Omental fat pad (tissue), 4 donors: ENCODE measurements at places on chromosomes 11 and 22.

DNA sequence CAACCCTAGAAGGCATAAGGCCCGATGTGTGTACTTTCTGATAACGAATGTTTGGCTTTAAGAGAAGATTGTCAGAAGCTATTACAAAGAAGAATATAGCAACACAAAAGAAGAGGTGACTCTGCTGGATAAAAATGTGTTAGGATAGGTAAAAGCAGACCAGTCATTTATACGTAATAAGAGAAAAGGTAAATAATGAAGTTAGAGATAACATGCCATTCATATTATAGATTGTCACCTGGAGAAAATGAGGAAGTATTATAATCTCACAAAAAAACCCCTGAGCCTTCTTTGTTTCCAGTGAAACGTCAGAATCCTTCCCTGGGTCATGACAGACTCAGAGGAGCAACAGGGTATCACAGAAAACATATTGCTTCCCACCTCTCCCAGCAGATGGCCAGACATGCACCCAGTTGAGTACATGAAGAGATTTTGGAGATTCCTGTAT, 36.1 kb downstream of the PPFIA1 start:
- no peak for DNase-seq

GRCh38 chr22:36323182-36323854, 64.4 kb downstream of the MYH9 start:
- DNase-seq: no peak

DNA sequence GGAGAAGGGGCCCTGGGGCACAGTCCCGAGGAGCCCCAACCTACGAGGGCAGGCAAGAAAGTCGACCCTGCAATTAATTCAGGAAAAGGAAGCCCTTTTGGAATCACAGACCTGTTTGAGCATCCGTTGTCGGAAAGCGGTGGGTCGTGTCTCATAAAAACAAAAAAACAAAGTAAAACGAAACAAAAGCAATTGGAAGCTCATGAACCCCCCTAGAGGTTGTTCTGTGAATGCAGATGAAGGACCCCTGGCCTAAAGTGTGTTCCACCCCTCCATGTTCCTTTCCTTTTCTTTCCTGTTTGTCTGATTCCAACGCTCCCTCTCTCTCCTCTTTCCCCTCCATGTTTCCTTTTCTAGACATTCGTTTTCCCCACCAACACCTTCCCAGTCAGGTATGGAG, 203.7 kb downstream of the GRIK4 start:
- DNase-seq: no peak

DNA sequence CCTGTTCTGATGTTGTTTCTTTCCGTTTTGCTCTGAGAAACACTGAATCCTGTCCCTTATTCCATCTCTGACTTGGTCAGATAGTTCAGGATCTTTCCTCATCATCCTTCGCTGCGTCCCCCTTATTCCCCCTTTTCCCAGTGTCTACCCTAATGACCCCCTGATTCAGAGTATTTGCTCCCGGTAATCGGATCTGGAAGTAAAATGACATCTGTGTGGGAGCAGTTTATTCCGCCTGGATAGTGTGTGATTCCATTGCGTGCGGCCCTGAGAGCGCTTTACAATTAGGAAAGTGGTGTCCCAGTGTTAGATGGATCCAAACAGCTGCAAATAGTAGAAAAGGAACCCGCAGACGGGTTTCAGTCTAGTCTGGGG, 606 bp downstream of the DRG1 start:
- no peak for DNase-seq

DNA sequence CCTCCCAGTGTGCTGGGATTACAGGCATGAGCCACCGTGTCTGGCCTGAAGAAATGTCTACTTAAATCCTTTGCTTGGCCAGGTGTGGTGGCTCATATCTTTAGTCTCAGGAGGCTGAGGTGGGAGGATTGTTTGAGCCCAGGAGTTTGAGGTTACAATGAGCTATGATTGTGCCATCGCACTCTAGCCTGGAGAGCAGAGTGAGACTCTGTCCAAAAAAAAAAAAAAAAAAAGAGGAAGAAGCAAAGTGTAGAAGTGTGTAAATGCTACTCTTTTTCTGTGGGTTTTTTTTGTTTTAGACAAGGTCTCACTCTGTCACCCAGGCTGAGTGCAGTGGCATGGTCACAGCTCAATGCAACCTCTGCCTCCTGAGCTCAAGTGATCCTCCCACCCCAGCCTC, 6.4 kb upstream of the ATG16L2 start:
- DNase-seq: no peak

- DNase-seq: no peak
Measured at GRCh38 chr11:72061739-72062396, 18.5 kb downstream of the NUMA1 start.

DNA sequence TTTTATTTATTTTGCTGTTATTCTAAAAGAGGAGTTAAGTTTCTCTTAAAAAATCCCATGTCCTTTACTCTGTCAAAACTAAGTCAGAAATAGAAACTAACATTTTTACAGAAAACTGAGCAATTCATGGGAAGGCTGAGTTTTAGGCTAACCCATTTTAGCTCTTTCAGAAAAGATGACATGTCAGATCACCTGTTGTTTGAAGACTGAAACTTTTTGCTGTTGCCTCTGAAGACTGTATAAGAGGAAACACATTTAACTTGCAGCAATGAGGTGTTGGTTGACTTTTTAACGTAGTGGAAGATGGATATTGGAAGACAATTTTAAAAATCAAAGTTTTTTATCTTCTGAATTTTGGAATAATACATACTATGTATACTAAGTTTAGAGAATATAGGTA, 115.4 kb downstream of the METTL15 start:
- no peak for DNase-seq

GRCh38 chr22:45418770-45419138, 5.3 kb downstream of the RIBC2 start:
- DNase-seq: no peak

- DNase-seq: no peak
Measured at GRCh38 chr22:21939461-21939913, 13.2 kb downstream of the PPM1F start.

DNA sequence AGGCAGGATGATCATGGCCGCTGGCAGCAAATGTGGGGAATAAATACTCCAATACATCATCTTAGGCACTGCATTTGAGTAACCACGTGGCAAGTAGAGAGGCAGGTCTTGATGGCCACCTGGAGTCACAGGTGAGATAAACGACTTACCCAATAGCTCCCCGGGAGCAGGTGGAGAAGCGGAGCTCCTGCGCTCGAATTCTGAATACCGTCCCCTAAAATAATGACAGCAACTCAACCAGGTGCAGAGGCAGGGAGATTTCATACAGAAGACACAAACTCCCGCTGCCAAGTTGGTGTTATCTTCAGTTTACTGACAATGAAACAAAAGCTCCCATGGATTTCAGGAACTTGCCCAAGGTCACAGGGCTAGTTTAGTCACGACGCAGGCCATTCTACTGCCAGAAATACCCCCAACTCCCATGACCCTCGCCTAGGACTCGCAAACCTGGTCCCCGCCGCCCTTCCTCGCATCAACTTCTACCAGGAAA, 437 bp downstream of the SLC43A3 start:
- no peak for DNase-seq

DNA sequence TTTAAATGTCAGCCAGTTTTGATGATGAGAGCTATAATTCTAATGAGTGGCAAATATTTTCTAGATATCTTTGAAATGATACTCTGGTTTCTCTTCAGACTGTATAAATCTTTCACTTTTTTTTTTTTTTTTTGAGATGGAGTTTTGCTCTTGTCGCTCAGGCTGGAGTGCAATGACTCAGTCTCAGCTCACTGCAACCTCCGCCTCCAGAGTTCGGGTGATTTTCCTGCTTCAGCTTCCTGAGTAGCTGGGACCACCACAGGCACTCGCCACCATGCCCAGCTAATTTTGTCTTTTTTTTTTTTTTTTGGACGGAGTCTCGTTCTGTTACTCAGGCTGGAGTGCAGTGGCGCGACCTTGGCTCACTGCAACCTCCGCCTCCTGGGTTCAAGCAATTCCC, 113.6 kb downstream of the TEAD1 start:
- no peak for DNase-seq

GRCh38 chr11:8808226-8808585, 102.8 kb upstream of the AKIP1 start:
- no peak for DNase-seq

DNA sequence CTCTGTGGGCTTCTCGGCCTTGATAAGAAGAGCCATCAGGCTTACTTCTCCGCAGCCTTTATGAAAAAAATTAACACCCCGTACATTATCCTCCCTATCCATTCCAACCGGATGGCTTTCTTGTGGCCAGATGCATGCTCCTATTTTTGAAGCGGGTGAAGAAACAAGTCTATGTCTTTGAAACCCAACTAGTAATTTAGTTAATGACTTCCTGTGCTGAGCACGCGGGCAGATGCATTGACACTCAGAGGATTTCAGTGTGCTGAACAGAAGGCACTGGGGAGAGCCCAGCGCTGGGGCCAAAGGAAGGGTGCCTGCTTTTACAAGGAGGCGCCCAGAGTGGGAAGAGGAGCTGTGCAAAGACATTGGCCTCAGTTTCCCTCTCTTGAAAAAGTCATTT, 53.3 kb downstream of the ARHGAP8 start:
- DNase-seq: no peak
